ENCODE measurements at places on chromosomes 6 and 20.

DNA sequence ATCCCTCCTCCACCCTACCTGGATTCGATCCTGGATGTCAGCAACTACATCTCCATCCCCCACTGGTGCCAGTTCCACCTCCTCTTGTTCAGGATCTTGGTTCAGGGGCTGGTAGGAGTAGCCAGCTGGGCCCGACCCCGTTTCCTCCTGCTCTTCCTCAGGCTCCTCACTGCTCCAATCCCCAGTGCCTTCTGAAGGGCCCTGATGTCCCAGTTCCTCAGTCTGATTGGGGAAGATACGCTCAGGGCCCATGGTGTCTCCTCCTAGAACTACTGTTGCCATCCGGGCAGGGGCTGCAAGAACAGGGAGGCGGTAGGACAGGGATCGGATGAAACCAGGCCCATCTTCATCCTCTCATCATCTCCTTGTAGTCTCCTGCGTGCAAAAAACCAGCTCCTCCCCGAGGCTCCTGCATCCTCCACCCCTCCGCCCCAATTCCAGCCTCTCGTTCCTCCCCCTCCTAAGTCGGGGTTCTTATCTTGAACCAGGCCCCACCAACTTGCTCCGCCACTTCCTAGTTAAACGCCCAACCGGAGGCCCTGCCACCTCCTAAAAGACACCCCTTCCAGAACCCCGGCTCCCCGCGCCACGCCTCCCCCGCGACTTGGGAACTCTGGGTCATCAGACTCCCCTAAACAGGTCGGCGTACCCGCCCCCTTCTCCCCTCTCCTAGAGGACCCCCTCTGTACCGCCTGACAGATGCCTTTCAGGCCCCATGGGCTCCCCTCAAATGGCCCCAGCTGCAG is 476 bp downstream of the MEA1 start:
- DNase-seq = peak; percentile 85

DNA sequence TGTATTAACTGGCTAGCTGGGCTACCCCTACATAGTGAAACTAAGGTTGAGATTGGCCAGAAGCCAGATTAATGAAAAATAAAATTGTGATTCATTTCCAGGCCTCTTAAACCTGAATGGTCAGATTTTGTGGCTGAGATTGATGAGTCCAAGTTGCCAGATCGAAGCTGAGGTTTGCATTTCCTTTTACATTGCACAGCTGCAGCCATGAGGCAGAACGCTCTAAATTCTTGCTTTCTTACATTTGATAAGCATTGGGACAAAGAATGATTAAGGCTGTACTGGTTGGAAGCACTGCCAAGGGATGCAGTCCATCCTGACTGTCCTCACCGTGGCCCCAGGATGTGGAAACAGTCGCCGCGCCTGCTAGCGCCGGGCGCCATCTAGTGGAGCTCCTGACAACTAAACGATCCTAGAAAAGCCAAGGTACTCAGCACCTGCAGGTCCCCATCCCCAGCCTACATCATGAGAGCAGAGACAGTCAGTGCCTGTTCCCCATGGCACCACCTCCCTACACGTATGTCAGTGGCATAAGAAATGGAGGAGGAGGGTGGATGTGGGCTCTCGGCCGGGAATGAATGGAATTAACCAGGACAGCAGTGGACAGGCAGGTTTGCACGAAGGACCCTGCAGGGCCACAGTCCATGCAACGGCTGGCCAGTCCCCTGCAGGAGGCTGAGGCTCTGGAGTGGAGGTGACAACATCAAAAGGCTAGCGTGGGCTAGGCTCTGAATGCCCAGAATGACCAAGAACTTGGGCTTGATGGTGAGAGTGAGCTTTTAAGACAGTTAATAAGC is 19.0 kb downstream of the PXDC1 start:
- DNase-seq = peak; percentile 78

DNA sequence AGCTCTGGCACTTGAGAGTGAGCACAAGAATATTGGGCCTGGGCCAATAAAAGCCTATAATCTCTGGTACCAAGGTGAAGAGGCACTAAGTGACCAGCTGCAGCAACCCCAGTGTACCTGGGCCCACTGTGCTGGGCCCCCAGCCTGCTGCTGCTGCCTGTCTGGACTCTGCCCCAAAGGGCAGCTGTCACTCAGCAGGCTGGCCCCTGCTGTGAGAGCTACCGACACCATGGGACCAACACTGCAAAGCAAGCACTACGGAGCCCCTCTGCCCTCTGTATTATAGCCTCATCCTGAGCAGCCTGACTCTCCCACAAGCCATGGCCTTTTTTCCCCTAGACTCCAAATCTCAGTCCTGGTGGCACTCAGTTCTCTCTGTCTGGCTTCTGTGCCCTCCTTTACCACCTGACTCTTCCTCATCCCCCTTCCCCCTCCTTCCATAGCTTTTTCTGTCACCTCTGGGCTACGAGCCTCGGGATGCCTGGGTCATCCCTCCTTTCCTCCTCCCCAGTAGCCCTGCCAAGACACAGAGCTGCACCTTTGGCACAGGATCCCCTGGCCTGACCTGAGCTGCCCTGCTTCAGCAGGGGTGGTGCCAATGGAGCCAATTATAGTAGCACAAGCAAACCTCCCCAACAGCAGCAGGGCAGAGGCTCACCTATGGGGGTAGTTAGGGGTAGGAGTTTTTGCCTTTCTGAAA is 14.2 kb downstream of the RRP36 start:
- no peak for DNase-seq

GRCh38 chr6:5471637-5472398 is 210.5 kb downstream of the FARS2 start:
- no peak for DNase-seq

GRCh38 chr20:19817017-19817416 is 59.0 kb downstream of the RIN2 start:
- DNase-seq = no peak

DNA sequence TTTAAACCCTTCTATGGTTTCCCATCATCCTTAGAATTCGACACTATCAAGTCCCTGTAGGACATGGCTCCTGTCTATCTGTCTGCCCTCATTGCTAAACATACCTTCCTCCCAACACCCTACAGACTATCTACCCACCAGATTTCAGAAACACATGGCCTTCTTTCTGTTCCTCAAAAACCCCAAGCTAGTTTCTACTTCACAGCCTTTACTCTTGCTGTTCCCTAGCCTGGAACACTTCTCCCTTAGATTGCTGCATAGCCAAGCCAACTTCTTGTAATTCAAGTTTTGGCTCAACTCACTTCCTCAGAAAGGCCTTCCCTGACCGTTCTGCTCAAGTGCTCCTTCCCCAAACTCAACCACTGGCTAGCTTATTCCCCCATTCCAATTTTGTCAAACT is 156.2 kb downstream of the BTBD9 start:
- no peak for DNase-seq

GRCh38 chr20:17794400-17794799 is 94.6 kb downstream of the BANF2 start:
- no peak for DNase-seq
